ENCODE measurements at places on chromosomes 4 and X.

DNA sequence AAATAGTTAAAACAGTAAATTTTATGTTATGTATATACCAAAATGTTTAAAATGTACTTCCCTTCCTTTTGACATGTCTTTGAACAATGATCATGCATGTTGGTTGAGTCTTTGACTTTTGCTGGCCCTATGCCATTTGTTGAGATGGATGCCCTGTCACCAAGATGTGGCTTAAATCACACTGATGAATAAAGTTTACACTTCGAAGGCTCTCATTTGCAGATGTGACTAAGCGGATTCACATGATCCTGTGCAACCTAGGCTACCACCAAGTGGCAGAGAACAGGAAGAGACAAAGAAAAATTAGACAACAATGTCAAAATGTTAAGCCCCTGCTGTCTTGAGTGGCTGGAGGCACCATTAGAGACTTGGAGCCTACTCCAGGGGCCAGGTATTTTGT lies 139.9 kb downstream of the RAB28 start:
- DNase-seq: no peak

DNA sequence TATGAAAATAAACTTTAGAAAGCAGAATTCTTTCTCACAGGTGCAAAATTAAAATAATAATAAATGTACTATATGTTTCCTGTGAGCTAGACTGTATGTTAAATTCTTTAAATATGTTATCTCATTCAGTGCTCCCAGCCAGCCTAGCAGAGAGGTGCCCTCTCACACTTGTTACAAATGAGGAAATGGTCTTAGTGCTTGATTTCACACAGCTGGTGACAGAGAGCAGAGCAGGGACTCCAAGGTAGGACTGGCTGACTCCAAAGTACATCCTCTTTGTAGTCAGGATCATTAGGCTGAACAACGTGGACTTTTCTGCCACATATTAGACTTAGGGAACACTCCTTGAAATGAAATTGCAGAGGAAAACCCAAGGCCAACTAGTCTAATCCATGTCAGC lies 72.0 kb upstream of the HHIP start:
- DNase-seq: no peak

DNA sequence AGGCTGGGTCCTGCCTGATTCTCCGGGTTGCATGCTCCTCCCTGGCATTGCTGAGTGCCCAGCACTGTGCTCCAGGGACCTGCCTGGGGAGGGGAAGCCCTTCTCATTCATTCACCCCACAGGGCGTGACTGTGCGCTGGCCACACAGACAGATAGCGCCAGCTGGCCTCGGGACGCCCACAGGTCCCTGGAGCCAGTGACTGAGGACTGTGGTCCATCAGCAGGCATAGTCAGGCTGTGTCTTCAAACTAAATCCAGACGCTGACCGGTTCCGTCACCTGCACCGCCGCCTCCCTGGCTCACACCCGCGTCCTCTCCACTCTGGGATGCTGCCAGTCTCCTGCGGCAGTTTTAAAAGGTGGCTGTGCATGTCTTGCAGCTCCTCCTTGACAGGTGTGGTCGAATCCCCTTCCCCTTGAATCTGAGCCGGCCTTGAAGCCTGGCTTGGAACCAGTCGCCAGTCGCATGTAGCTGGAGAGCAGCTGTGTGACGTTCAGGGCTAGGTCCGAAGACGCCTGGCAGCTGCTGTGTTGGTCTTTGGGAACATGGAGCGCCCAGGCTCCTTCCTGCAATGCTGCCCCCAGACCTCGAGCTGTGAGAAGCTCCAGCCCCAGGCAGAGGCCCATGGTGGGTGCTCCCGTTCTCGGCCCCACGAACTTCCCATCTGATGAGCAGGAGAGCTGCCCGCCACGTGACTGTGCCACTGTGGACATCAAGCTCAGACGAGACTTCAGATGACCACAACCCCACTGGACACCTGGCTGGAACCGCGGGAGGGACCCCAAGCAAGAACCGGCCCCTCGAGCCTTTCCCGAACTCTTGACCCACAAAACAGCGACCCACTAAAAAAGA lies 94.1 kb downstream of the ADRA2C start:
- DNase-seq: no peak

DNA sequence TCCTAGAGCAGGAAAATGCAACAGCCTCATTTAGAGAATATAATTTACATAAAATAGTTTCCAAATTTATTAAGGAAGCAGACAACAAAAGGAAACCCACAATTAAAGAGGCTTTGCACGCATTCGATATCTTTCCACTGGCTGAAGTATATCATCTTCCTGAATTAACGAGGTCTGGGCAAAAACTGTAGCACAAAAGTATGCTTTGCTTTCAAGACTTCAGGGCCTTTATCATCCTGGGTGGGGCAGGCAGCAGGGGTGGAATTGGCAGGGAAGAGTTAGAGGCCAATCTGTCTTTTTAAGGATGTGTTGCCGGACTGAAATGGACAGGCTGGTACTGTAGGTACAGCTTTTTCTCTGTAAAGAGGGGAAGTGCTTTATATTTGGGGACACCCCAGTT lies 17.0 kb upstream of the STX18 start:
- DNase-seq: no peak

DNA sequence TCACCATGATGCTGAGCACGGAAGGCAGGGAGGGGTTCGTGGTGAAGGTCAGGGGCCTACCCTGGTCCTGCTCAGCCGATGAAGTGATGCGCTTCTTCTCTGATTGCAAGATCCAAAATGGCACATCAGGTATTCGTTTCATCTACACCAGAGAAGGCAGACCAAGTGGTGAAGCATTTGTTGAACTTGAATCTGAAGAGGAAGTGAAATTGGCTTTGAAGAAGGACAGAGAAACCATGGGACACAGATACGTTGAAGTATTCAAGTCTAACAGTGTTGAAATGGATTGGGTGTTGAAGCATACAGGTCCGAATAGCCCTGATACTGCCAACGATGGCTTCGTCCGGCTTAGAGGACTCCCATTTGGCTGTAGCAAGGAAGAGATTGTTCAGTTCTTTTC lies 4.0 kb downstream of the HNRNPH2 start:
- no peak for DNase-seq

GRCh38 chrX:107610667-107611066 lies 17.6 kb upstream of the PRPS1 start:
- DNase-seq: no peak

- no peak for DNase-seq
These were observed 23.8 kb downstream of the CTSO start for GRCh38 chr4:155929833-155930232.

- no peak for DNase-seq
These were observed 46.1 kb upstream of the GPR78 start for GRCh38 chr4:8534129-8534528.

DNA sequence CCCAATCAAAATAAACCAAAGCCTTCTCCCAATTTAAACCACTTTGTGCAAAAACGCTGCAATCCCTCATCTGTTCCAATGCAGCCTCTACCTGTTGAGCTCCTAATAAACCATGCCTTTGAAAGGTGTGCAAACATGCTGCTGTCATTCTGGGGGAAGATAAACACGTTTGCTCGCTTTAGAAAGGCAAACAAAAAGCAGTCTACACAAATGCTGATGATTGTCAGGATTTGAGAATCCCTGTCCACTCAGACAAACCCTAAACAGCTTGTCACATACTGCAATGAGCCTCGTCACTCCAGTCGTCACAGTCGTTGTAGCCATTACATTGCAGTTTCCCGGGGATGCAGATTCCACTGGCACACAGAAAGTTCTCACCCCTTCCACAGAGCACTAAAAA lies 145.2 kb downstream of the CORIN start:
- DNase-seq: no peak

DNA sequence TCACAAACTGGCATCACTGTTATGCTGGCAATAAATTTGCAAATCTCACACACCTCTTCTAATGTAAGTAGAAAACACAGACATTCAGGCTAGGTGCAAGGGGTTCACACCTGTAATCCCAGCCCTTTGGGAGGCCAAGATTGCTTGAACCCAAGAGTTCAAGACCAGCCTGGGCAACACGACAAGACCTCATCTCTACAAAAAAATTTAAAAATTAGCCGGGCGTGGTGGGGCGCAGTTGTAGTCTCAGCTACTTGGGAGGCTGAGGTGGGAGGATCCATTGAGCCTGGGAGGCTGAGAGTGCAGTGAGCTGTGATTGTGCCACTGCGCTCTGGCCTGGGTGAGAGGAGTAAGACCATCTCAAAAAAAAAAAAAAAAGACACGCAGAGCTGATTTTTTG lies 83.1 kb upstream of the ENPP6 start:
- no peak for DNase-seq
